ENCODE measurements at places on chromosomes 5 and 9.

DNA sequence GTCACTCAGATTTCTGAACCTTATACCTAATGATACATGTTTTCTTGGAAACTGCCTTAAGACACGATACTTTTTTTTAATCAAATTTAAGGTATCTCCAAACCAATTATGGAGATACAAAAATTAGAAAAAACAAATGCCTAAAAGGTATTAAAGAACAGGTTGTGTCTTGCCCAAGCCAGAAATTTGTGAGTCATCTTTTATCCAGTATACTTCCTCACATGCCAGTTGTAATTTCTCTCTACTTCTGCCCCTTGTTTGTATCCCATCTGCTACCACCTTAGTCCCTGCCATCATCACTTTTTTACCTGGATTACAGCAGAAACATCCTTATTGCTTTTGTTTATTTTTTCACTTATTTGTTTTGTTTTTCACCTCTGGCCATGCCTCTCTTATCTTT is 571.2 kb upstream of the DAB2 start:
- DNase-seq, result no peak

DNA sequence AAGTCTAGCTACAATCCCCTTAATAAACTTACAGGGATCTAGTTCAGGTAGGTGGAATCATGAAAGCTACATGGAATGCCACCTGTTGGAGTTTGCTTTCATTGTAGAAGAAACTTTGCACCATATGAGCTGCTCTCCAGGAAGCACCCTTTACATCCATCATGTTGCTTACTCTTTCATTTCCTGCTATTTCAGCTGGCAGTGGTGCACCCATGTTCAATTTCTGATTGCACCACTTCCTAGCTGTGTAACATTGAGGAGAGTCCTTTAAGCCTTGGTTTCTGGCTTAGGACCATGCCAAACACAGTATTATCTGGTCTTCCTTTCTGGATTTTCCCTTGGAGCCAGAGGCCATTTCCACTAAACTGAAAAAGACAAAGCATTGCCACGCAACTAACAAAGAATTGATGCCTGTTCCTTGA is 123.3 kb upstream of the SLC12A2 start:
- no peak for DNase-seq

DNA sequence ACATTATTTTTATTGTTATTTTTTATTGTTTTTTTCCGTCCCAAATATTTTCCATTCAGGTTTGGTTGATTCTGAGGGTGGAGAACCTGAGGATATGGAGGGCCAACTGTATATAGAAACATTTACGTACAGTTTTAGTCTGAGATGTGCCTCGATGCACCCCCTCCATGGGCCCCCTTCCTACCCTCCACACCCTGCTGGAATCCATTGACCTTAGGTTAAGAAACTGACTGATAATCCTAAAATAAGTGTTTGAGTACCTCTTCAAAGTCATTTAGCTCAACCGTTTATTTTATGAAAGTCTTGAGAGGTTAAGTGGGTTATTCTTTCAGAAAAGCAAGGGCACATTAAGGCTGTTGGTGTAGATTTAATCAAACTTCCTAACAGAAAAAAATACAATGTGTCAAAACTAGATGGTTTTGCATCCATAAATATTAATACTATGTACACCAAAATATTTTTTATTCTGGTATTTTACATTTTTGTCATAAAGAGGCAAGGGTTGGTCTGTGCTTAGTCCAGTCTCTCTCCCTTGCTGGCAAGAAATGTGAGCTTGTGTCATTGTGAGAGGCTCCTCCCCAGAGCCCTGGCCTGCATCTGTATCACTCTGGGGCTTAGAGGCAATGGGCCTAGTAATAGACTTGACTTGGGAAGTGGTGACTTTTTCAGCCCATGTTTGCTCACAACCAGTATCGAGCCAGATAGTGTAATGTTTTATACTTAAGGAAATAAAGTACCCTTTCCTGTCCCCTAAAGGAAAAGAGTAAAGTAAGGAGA is 15.7 kb downstream of the MTRR start:
- DNase-seq, result no peak

GRCh38 chr9:71987471-71988371 is 72.7 kb downstream of the C9orf57 start:
- peak; percentile 52 for DNase-seq

DNA sequence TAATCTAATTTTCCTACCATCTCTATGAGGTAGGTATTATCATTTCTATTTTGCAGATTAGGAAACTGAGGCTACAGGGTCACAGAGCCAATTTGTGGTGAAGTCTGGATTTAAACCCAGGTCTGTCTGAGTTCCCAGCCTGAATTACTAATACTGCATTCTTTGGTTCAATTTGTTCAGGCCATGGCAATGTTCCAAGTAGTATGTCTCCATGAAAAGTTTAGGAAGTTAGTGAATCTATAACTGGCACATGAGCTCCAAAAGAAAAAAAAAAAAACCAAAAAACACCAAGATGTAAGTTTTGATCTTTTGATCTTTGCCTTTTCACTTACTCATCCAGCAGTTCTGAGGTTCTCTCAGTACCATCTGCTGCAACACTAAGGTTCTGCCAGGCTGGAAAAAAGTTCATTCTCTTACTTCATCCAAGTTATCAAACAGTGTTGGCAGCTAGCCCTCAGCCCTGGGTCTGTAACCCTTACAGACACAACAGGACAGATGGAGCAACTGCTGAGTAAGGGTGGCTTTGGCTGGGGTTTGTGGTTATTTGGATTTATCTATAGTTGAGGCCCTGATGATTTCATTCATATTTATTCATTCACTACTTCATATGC is 4.4 kb upstream of the TMEM268 start:
- DNase-seq, result peak; percentile 81

- no peak for DNase-seq
Observed at GRCh38 chr5:32280656-32281081, 32.1 kb downstream of the MTMR12 start.

DNA sequence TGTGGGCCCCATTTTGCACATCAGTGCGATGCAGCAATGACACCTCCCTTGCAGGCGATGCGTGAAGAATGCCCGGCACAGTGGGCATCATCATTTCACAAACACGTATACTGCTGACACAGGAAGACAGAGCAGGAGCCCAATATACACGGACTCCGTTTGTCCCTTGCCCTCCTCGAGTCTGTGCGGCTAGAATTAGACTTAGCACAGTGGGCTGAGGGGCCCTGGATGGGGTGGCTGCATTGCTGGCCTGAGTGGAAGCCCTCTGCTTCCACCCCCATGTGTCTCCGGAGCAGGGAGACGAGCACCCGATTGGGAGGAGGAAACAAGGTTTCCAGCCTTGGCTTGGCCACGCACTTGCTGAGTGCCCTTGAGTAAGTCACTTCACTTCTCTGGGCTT is 40.8 kb downstream of the GSN start:
- DNase-seq, result no peak

- no peak for DNase-seq
Observed at GRCh38 chr5:106093134-106093533, 1577.6 kb downstream of the EFNA5 start.

DNA sequence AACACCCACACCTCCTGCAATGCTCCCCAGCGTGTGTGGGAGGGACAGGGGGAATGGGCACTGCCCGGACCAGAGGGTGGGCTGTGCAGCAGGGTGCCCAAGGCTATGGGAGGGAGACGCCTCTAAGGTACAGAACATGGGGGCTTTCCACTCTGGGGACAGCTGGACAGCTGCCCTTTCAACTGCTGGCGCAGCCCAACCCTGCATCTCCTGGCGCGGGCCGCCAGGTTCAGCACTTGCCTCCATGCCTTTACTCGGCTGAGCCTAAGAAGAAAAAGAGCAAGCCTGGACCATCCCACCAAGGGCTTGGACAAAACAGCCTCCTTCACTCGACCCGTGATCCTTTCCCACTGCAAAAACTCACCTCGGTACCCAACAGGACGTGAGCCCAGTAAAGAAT is 15.0 kb downstream of the AK8 start:
- DNase-seq, result no peak

DNA sequence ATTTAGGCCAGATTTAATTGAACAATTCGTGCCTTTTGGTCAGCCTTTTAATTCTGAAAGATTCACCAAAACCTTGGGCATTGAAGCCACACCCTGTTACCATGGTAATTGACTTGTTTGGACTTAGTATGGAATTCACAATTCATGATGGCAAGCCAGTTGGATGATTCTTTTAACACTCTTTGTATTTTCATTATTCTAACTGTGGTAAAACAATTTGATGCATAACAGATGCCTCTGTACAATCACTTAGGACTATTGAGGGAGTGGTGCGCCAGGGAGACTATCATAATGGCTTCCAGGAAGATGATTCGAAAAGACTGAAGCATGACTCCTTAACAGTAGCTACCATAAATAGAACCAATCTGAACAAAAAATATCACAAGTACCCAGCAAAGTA is 381.1 kb upstream of the ADAMTS16 start:
- no peak for DNase-seq

GRCh38 chr9:111108946-111109345 is 70.7 kb upstream of the LPAR1 start:
- DNase-seq, result no peak

DNA sequence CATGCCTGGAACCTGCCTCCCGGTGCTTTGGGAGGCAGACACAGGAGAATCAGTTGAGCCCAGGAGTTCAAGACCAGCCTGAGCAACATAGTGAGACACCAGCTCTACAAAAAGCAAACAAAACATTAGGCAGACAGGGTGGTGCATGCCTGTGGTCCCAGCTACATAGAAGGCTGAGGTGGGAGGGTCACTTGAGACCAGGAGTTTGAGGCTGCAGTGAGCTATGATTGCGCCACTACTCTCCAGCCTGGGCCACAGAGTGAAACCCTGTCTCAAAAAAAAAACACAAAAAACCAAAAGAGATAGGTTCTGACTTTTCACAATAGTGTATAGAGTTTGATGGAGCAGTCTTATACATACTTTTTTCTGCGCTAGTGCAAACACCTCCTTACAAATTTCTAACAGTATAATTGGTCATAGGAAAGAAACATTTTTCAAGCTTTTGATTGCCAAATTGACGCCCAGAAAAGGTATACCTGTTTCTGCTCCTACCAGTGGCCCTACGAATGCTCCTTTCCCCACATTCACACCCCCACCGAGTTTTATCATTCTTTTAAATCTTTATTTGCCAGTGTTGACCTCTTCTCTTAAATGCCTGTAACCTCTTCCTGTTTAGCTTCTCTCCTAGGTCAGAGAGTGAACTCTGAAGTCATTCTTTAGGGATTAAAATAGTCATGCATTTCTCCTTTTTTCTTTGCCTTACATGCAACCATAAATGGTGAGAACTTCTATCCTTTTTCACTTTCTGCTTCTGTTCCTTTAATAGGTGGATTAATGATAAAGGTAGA is 7.5 kb downstream of the DOCK8 start:
- DNase-seq, result no peak

DNA sequence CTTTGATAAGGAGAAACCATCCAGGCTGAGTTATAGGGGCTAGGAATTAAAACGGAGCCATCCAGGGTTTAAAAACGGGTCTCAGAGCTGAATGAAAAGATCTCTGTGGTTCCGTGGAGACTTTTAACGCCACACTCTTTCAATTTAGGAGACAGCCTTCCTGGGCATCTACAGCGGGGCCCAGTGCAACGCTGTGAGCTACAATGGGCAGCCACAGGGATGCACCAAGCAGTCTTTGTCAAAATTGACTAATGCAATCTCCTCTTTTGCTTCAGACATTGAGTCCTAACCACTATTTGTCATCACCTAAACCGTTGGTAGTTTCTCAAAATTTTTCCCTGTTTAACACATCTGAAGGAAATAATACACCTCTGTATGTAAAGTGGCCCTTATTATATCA is 96.6 kb upstream of the ABCA1 start:
- no peak for DNase-seq

DNA sequence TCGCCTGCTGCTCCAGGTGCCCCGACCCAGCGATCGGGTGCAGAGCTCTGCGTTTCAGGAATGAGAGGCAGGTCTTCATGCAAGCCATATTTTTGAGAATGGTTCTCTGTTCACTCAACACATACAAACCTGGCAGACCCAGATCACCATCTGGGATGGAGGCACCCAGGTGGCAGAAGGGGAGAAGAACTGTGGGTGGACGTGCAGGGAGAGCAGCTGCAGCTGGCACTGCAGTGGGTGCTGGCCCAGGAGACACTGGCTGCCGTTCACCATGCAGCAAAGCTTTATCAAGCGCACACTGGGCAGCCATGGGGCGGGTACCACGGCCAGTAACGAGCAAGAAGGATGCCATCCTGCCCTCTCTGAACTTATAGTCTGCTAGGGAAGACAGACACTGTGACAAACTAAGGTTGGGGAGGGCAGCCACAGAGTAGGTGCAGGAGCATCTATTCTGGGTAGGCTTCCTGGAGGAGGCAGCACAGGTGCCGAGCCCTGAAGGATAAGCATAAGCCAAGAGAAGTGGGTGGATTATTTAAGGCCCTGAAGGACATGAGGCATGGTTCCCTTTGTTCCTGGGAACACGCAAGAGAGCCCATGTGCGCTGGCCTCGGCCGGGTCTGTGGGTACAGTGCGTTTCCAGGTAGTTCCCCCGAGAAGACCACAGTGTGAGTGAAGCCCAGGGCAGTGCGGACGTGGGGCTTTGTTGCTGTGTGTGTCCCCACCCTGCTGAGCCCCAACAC is 46.2 kb upstream of the FCN2 start:
- no peak for DNase-seq

- DNase-seq, result peak; percentile 65
Observed at GRCh38 chr5:87307796-87308423, 40.2 kb downstream of the RASA1 start.

DNA sequence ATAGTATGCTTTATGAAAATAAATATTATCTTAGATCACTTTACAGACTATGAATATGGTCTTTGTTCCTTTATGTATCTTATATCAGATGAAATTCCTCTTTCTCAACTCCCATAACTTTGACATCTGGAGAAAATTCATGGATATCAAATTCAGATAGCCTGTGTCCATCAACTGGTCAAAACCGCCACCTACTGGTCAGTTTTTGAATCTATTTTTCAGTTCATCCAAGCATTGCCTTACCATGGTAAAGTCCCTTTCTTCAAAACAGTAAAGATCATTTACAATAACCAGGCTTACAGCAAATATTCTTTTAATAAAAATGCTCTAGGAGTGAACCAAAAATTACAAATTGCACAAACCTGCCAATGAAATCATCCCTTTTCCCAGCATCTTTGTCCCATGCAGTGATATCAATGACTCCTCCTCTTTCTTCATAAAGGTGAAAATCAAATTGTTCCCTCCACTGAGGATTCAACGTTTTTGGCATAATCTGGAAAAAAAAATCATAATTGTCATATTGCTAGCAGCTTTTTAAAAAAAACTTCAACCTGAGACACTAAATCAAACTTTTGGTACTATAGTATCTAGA is 290.5 kb downstream of the SLF1 start:
- DNase-seq, result peak; percentile 61

DNA sequence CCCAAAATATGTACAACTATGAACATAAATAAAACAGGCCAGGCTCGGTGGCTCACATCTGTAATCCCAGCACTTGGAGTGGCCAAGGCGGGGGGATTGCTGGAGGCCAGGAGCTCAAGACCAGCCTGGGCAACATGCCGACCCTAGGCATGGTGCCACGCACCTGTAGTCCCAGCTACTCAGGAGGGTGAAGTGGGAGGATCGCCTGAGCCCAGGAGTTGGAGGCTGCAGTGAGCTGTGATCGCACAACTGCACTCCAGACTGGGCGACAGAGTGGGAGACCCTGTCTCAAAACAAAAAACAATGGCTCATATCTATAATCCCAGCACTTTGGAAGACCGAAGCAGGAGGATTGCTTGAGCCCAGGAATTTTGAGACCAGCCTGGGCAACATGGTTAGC is 1.5 kb downstream of the HAUS6 start:
- no peak for DNase-seq

Data from hematopoietic multipotent progenitor cell treated with erythropoietin and hydrocortisone succinate and interleukin-3 and kit ligand, for 8 days (in vitro differentiated cells).